ENCODE measurements at places on chromosomes 12 and 14.

GRCh38 chr12:79925492-79925891 is 9.4 kb downstream of the PPP1R12A start:
- no peak for DNase-seq

DNA sequence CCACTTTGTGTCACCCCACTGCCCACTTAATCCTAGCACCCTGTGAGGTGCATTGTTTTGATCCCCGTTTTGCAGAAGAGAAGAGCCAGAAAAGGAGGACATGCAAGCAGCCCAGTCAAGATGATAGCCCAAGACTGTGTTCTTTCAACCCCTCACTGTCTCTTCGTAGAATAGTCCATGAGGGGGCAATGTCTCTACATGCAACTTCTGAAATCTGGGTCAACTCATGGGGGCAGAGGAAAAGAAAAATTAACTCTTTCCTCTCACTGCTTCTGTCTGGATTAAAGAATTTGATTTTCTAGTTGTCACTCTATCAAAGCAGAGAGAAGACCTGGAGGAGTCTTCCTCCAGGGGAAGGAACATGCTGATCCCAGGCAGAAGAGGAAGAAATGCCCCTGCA is 229.6 kb upstream of the NOS1 start:
- DNase-seq, result no peak

DNA sequence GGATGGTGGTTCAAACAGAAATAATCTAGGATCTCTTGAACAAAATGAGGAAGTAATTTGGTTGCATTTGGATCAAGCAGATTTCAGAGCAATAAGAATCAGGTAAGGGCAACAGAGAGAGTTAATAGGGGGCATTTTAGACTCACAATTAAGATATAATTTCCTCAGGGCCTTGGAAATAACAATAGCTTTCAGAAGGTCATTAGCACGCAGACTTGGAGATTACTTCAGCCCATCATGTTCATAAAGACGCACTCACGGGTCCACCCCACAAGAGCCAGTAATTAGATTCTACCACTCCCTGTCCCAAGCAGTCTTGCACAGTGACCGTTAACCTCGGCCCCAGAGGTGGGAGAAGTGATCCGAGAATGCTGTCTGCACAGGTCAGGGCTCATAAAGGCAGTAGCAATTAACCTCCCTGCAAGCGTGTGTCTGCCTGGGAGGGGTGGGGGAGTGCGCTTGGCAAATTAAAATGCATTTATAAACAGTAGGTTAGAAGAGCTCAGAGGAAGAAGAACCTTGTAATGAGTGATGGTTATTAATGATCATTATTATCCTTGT is 125.7 kb upstream of the CCDC196 start:
- DNase-seq, result no peak

DNA sequence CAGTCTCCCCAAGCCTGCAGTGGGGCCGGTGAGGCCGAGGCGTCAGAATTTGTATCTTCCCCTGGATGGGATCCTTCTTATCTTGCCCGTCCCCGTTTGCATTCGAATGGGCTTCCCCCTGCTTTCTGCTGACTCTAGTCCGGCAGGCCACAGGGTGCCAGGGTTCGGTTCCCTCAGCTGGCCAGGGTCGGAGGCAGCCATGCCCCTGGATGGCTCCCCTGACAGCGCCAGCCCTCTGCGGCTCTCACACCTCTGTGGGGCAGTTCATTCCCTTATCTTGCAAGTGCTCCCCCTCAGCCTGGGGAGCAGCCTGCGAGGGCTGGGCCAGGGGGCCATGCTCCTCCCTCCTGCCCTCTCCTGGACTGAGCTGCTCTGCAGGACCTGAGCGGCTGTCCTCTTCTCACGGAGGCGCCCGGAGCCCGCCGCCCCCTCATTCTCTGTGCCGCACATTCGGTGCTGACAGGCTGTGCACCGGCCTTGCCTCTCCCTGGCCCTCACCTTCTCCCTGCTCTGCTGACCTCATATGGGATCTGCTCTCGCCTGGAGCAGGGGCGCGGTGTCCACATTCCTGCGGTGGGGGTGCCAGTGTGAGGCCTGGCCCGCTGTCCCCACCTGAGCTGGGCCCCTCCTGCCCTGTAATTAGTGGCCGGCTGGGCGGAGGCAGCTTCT is 32.8 kb downstream of the KIF26A start:
- DNase-seq, result no peak

GRCh38 chr12:124586756-124587155 is 19.3 kb upstream of the NCOR2 start:
- DNase-seq, result no peak

- DNase-seq, result no peak
These were observed 255.3 kb downstream of the AEBP2 start for GRCh38 chr12:19694627-19695026.

DNA sequence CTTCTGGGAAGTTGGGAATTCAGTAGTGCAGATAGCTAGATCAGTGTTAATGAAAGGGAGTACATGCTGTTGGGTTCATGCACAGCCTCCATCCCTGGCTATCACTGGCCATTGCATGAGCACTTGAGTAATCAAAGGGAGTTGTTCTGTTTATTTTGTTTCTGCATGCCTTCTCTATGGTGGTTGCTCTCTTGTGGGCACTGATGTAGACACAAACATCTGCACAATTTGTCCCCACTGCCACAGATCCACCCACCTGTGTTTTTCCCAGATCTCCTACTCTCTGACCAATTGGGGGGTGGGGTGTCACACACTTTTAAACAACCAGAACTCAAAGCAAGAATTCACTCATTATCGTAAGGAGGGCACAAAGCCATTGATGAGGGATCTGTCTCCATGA is 89.7 kb upstream of the DHRS4 start:
- DNase-seq, result no peak

- peak; percentile 57 for DNase-seq
These were observed 30.3 kb downstream of the NDUFA12 start for GRCh38 chr12:94973221-94973620.

- no peak for DNase-seq
These were observed 84.6 kb downstream of the VCPKMT start for GRCh38 chr14:50031602-50032313.

- no peak for DNase-seq
These were observed 106.0 kb upstream of the CCDC196 start for GRCh38 chr14:66380143-66380542.
